ENCODE measurements at places on chromosomes 11 and 22. TPM values are rescaled to one million over a fixed set of nuclear protein-coding genes. Genes with fewer than 3 reads are reported as not detected.

DNA sequence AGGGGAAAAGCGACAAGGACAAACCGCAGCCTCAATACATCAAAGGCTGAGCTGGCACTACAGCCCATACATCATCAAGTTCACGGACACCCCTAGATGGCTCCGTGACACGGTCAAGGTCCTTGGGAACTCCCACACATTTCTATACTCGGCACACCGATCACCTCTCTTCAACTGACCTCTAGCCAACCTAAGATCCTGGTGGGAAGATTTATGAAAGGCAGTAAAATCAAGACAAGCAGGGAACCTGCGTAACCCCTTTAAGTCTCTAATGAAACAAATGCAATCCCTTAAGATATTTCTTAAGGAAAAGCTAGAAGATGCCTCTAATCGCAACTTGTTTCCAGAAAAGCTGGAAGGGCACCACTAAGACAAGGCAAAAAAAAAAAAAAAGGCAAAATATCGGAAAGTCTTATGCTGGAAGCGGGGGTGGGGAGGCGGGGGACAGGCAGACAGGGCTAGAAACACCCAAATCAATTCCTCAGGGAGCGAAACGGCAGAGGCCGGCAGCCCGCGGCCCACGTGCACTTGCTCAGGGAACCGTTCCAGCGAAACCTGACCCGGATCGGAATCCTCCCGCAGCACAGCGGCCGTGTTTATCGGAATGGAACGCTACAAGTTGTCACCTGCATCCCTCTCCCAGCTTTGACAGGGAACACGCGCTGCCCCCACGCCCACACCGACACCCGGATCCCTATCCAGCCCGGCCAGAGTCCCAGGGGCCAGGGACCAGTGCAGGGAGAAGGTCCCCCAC is 1.4 kb downstream of the ARHGAP20 start:
- no peak for DNase-seq

DNA sequence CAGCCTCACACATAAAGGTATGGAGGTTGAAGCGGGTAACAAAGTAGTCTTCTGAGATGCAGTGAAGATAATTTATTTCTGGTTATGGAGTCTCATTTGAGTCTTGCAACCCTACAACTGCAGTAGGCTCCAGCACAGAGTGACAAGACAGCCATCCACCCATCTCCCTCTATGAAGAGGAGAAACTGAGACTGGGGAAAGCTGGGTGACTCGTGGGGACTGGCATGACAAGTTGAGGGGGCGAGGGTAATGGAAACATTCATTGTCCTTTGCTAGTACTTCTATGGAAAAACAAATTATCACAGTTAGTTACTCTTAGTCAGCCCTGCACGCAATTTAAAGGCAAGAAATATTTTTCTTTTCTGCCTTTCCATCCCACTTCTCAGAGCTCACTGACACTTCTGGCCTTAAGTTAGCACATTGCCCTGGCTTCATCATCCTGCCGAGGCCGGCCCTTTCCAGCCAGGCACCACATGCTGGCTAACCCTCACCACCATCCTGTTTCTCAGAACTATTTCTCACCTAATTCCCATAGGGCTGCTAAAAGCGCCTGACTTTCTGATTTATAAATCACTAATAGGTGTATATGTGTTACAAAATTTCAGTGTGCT is 361.1 kb downstream of the ETS1 start:
- no peak for DNase-seq

GRCh38 chr11:69196783-69197169 is 41.0 kb downstream of the SMIM38 start:
- DNase-seq, result no peak

DNA sequence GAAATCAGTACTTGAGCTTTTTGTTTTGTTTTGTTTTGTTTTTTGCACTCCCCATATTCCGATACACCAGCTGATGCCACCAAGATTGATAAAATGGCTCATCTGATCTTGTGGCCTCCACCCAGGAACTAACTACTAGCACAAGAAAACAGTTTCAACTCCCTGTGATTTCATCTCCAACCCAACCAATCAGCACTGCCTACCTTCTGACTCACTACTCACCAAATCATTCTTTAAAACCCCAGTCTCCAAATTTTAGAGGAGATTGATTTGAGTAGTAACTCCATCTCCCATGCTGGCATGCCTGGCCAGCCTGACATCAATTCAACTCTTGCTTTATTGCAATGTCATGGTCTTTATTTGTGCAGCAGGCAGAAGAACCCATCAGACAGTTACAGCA is 16.1 kb upstream of the CRTAM start:
- no peak for DNase-seq

DNA sequence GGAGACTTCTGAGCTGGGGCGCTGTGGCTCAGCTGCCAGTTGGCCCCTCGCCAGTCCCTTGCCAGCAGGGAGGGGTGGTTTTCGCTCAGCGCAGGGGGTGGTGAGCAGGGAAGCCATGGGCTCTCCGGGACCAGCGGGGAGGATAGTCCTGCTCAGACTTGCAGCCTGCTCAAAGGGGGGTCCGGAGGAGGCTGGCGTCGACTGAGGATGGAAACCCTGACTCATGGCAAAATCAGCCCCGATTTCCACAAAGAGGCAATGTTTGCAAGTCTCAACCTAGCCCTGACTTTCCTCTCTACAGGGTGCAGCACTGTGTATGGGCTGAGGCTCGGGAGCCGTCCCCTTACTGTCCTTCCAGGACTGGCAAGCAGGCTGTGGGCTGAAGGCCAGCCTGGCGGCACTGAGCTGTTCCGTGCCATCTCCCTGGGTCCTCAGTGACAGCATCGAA is 35.1 kb downstream of the FBLN1 start:
- DNase-seq, result no peak

GRCh38 chr22:29798801-29799200 is 31.6 kb downstream of the UQCR10 start:
- no peak for DNase-seq

GRCh38 chr22:41947424-41948080 is 600 bp upstream of the CENPM start:
- DNase-seq, result no peak

GRCh38 chr22:19260804-19261203 is 30.7 kb downstream of the CLTCL1 start:
- DNase-seq, result no peak

GRCh38 chr22:46902436-46902835 is 140.0 kb downstream of the TBC1D22A start:
- DNase-seq, result no peak

DNA sequence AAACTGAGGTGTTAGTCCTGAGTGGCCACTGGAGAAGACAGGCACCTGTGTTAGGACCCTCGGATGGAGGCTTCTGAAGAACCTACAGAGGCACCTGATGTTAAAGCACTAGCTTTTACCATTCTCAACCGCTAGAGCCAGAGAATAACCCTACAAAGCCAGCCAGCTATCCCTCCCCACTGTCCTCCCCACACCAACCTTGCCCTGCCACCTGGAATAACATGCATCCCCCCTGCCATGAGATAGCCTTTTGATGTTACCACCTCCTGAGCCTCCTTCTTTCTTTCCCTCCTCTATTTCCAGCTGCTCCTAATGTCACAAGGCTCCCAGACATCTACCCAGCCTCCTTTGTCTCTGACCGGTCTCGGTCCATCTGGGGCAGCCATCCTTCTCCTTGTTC is 28.1 kb downstream of the COMMD9 start:
- DNase-seq, result no peak

Gene GRIK4
- not detected for total RNA-seq

Gene KDM4D
- 0.22 TPM for total RNA-seq

Gene OR52N4
- total RNA-seq, result 0.50 TPM

Gene TYR
- total RNA-seq, result not detected

Gene DMC1
- 0.52 TPM for total RNA-seq

All from CD4-positive, alpha-beta T cell (primary cell).